Skeletal muscle cell (primary cell): ENCODE measurements at places on chromosomes 5 and 9.

DNA sequence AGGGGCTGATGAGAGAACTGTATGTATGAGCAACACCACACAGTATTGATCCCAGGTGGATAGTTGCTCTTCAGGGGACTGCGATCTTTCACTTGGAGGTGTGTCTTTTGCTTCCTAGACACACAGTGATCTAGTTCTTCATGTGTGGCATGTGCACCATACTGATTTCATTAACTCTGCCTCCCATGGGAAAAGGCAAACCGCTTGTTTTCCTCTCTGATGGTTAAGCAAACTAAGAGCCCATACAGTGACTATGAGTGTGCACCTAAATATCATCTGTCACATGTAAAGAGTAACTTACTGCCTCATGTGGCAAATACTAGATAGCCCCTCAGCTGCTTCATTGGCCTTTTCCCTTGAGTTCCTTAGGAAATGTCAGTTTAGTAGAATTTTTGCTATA, 147.3 kb downstream of the TLE4 start:
- DNase-seq, result no peak

GRCh38 chr9:70045452-70045851, 1.8 kb downstream of the MAMDC2 start:
- no peak for DNase-seq

DNA sequence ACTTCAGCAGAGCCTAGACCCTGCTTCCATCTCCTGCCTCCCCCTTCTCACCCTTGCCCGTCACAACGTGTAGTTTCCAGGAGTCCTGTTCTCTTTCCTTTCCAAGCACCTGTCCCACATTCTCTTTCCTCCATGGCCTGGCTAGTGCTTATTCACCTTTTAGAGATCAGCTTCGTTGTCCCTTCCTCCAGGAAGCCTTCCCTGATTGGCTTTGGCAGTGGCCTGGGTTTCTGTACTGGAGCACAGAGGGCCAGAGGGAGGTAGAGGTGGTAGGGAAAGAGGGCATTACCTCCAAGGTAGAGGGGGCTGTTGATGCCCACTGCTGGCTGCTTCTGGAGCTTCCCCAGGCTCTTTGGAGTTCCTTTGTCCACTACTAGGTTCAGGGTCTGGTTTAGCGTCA, 93.7 kb upstream of the PANK3 start:
- DNase-seq, result no peak

GRCh38 chr5:34490506-34491250, 165.4 kb upstream of the RAI14 start:
- DNase-seq, result no peak

GRCh38 chr9:38311382-38312270, 80.9 kb upstream of the ALDH1B1 start:
- no peak for DNase-seq

- no peak for DNase-seq
Measured at GRCh38 chr5:81925009-81925408, 46.8 kb upstream of the ATG10 start.

DNA sequence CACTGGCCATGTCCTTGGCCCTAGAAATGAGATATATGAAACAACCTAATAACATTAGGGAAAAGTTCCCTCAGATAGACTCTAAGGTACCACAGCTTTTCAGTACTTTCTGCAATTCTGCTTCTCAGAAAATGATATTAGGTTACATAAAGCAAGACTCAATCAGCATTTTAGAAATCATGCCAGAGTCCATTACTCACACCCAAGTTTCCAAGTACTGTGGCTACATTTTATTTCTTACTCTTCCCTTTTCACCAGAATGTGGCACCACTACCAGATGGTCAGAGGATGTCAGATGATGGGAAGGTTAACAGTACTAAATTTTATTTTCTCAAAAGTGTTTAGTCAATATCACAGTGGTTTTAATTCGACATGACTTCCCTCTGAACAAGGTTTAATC, 217.2 kb downstream of the MLLT3 start:
- DNase-seq, result no peak

GRCh38 chr5:66507106-66507505, 89.1 kb upstream of the MAST4 start:
- no peak for DNase-seq

- no peak for DNase-seq
Measured at GRCh38 chr5:124698770-124699169, 47.7 kb downstream of the ZNF608 start.

DNA sequence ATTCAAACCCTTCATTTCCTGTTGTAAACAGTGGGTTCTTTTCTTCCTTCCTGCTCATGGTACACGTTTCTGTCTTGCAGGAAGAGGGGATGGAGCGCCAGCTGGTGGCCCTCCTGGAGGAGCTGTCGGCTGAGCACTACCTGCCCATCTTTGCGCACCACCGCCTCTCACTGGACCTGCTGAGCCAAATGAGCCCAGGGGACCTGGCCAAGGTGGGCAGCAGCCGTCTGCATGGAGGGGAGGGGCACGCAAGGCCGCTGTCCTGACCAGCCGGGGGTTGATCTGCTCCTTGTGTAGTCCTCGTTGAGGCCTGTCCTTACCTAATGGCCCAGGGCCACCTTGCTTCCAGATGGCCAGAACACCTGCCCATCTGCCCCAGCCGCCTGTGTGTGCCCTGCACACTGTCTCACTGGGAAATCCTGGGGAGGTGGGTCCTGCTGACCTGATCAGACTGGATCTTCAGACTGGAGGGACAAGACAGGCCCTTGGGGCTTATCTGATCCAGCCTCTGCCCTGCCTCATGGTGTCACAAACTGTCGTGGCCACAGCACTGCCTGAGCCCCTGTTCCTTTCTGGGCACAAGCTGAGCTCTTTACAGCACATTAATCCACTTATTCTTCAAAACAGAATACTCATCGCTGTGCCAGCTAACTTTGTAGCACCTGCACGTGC, 44.7 kb downstream of the LRSAM1 start:
- DNase-seq, result no peak
